ENCODE measurements at places on chromosomes 5 and 9.

DNA sequence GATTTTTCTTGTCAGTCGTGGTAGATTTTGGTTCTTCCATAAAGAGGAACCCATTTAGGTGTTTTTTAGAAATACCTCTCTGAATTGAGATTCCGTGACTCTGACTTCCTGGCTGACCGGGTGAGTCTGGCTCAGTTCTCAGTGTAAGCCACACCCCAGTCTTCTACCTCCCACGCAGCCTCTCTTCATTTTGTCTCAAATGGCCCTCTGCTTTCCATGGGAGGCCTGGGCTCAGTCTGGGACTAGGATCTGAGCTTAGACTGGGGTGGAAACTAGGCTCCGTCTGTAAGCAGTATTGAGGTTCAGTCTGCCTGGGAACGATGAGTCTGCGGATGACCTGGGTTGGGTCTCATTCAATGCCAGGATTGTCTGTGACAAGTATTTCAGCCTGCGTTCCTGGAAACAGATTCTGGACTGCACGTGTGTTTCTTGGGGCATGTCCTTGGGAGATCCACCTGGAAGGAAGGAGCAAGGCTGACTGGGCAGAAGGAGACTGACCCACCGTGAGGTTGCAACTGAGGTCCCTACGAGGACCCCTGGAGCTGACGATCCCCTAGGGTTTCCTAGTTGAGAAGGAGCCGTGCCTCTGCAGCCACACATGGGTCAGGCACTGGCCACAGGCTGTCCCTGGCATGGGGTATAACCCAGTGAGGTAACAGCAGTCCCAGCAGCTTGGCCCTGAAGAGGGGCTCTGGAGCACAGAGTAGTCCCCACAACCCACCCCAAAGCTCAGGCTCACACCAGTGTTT lies 12.4 kb upstream of the CRB2 start:
- DNase-seq: no peak

DNA sequence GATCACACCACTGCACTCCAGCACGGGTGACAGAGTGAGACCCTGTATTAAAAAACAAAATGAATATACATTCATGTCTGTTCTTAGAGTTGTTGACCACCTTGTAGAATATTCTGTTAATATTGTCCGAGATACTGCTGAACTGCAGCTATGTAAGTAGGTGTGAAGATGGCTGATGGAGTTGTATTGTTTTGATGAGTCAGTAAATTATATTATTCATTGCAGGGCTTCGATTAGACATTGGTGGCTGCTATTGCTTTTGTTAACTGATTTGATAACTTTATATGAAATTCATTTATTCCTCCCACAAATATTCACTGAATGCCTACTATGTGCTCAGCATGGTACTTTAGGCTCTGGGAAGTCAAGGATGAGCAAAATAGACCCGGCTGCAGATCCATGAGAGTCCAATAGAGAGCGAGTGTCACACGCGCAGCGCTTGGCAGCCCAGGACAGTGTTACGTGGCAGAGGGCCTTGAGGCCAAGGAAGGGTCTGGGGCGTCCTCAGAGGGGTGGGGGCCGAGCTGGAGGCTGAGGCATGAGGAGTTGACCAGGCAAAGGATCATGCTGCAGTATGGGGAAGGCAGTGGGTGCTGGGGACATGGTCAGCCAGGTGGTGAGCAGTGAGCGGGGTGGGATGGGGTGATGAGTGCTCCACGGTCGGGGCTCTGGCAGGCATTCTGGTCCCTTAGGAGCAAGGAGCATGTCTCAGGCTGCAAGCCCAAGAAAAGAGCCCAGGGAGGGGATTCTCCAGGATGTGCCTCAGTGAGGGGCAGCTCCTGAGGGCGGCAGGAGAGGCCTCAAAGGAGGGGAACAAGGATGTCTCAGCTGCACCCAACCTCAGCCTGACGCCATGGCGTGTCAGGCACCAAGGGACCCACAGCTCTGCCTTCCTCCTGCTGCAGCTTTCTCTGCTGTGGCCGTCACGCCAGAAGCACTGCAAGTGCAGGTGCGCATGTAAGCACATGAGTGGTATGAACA lies 243.5 kb downstream of the GADD45G start:
- DNase-seq: no peak

- no peak for DNase-seq
Observed at GRCh38 chr5:141250576-141250975, 5.4 kb downstream of the PCDHB15 start.

- no peak for DNase-seq
Observed at GRCh38 chr9:10050016-10050415, 562.8 kb downstream of the PTPRD start.

DNA sequence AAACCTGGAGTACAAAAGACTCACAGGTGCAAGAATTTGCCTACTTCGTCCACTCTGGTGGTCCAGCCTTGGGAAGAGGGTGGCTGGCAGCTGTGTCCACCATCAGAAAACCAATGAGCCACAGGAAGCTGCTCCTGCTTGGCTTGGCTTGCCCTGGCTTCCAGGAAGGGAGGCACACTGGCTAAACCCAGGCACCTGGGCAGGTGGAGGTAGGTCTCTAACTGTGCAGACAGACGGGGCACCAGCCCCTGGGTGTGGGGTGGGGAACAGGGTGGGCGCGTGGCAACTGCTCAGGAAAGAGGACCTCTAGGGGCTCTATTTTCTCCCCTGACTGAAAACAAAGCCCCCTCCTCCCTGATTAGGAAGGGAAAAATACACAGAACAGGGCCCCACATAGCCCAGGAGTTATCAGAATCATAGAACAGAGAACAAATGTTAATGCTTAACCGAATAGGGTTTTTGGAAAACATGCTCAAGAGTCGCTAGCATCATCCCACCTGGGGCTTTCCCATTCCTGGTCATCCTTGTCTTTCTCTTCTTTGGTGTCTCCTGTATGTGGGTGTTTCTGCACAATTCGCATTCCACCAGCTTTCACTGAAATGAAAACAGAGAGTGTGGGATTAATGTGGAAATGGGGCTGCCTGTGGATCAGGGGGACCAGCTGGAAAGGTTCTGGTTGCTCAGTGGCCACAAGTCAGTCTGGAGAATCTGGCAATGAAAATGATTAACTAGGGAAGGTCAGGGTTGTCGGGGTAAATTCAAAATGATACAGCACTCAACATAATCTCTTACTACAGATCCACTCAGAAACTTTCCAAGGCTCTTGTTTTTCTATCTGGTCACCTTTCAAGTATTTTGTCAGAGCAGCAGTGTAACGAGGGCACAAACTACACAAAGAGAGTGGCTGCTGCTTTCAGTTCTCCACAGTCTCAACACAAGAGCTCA lies 13.1 kb downstream of the DAP start:
- DNase-seq: no peak

GRCh38 chr5:149046196-149046829 lies 16.5 kb downstream of the SH3TC2 start:
- DNase-seq: no peak

DNA sequence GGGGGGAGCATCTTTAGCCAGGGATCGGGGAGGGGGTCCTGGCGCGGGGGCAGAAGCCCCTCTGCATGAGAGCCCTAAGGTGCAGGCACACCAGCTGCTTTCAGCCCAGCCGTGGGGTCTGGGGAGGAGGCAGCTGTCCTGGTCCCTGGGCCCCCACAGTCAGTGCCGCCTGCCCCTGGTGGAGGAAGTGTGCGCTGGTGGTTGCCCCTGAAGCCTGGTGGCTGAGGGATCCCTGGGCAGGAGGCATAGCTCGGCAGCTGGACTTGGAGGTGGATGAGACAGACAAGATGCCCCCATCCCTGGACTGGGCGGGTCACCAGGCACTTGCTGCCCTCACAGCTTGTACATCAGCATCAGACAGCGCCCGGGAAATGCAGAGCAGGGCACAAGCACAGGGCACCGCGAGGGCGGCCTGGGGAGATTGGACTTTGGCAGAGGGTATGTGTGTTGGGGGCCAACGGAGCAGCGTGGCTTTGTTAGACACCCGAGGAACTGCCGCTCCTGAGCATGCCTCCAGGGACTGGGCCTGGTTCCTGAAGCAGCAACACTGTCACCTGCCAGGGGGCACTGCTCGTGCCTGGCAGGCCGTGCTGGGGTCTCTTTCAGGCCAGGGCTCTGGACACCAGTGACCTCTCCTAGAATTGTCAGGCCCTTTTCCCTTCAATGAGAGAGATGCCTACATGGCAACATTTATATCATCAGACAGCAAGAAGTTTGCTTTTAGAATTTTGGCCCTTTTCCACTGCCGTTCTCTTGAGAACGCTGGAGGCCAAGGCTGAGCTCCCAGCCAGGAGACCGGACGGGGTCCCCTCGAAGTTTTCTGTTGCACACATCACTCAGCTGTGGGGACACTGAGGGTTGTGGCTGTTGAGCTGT lies 41.9 kb upstream of the CTSL start:
- DNase-seq: no peak

DNA sequence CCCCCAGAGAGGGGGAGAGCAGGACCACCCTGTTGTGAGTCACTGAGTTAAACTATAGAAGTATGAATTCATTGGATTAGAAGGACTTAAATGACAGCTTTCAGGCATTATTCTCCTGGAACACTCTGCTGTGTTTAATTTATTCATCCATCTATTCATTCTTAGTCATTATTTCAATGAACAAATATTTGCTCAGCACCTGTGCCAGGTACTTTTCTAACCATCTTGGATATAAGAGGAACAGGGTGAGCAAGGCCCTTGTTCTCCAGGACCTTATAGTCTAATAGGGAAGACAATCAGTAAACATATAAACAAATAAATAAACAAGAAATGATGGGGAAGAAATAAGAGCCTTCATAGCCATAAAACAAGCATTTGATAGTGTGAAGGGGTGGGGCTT lies 483.9 kb upstream of the BRINP1 start:
- DNase-seq: no peak

- DNase-seq: no peak
Observed at GRCh38 chr5:174221436-174221835, 175.9 kb downstream of the NSG2 start.

DNA sequence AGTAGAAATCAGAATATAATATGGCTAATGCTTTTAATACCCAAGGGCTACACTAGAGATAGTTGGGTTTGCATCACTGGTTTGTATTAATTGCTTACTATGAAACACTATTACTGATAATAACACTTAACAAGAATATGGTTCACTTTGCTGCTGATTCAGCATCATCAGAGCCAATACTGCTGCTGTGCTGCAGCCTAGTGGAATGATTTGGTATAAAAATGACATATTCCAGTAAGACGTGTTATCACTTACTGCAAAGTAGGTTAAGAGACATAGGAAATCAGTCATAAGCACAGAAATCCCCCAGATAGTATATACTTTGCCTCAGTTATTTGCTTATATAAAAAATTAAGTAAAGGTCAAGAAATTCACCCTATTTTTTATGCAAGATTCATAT lies 2.8 kb downstream of the CDH10 start:
- no peak for DNase-seq

DNA sequence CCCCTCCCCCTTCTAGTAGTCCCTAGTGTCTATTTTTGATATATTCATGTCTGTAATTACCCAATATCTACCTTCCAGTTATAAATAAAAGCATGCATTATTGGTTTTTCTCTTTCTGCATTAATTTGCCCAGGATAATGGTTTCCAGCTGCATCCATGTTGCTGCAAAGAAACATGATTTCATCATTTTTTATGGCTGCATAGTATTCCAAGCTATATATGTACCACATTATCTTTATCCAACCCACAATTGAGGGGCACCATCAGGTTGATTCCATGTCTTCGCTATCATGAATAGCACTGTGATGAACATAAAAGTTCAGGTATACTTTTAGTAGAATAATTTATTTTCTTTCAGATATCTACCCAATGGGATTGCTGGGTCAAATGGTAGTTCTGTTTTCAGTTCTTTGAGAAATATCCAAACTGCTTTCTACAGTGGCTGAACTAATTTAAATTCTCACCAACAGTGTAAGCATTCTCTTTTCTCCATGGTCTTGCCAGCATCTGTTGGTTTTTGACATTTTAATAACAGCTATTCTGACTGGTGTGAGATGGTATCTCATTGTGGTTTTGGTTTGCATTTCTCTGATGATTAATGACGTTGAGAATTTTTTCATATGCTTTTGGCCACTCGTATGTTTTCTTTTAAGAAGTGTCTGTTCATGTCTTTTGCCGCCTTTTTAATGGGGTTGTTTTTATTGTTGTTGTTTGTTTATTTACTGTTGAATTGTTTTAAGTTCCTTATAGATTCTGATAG lies 746.1 kb upstream of the MEF2C start:
- no peak for DNase-seq

GRCh38 chr5:106167766-106168165 lies 1503.0 kb downstream of the EFNA5 start:
- DNase-seq: no peak

- no peak for DNase-seq
Observed at GRCh38 chr9:38039907-38040682, 28.9 kb downstream of the SHB start.

GRCh38 chr9:6414247-6414641 lies 1.2 kb downstream of the UHRF2 start:
- DNase-seq: no peak

- no peak for DNase-seq
Observed at GRCh38 chr5:138557677-138558076, 14.6 kb upstream of the ETF1 start.

DNA sequence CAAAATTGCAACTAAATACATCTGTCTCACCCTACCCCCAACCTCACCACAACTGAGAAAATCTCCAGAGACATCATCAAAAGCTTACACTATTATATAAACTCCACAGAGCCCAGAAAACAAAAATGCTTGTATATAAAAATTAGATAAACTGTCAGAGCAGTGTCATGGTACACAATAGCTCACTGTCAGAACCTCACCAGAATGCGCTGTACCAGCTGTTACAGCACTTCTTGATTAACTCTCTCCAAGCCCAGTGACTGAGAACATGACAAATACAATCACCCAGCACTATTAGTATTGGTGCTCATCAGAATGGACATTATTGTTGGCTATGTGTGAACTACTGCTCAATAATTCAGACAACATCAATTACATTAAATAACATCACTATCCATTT lies 65.7 kb downstream of the ZDHHC21 start:
- no peak for DNase-seq

GRCh38 chr5:152439791-152440190 lies 34.7 kb upstream of the NMUR2 start:
- no peak for DNase-seq

- peak; percentile 97 for DNase-seq
Observed at GRCh38 chr5:87944553-87945285, 323.9 kb downstream of the TMEM161B start.

GRCh38 chr9:35489313-35490154 lies at the start of gene RUSC2:
Gene RUSC2, plus strand, starts transcription at chr9:35490111. Its CDS starts 56,411 bp downstream, at chr9:35546522.
- DNase-seq: peak; percentile 81

DNA sequence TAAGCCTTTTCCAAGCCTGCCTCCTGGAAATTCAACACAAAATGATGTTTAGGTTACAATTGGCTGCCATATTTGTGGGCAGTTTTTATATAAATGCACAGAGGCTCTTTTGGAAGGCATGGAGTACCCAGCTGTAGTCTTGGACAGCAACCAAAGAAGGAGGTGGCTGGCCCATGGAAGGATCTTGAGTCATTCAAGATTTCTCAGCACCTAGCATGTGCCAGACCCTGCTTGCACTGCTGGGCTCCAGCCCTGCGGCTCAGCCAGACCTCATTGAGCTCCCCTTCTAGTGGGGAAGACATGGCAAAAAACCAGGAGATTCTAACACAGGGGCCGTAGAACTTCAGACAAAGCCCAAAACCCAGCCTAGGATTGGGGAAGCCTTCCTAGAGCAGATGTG lies 22.1 kb downstream of the JADE2 start:
- peak; percentile 29 for DNase-seq
